ENCODE measurements at places on chromosomes 5 and 9. TPM values are rescaled to one million over a fixed set of nuclear protein-coding genes. Genes with fewer than 3 reads are reported as not detected.

Gene FAM120AOS
- total RNA-seq, result 22.2 TPM

Gene LRRC14B
- not detected for total RNA-seq

Gene NUP188
- 59.1 TPM for total RNA-seq

Gene SV2C
- not detected for total RNA-seq

Gene EIF4E1B
- not detected for total RNA-seq

Gene LCN9
- not detected for total RNA-seq

Gene SCGB3A2
- total RNA-seq, result not detected

Gene ZBTB5
- total RNA-seq, result 9.1 TPM

Gene TNIP1
- 92.8 TPM for total RNA-seq

Gene NUP214
- total RNA-seq, result 7.9 TPM

Gene GABRA6
- total RNA-seq, result not detected

Gene SEC24A
- total RNA-seq, result 31.7 TPM

Gene TOR4A
- 9.7 TPM for total RNA-seq

Gene SPATA31E1
- not detected for total RNA-seq

Gene FAM193B
- total RNA-seq, result 9.5 TPM

Gene PCA3
- not detected for total RNA-seq

Gene RMI1
- 6.8 TPM for total RNA-seq

Gene NRG2
- 0.18 TPM for total RNA-seq

Gene FOXD4L4
- under 0.01 TPM for total RNA-seq

Gene LHX2
- not detected for total RNA-seq

Gene FOXD4L3
- not detected for total RNA-seq

Gene SLC6A19
- total RNA-seq, result not detected

Gene IPO11
- 40.0 TPM for total RNA-seq

Gene CDKN2A
- total RNA-seq, result 17.5 TPM

Gene GABRG2
- total RNA-seq, result not detected

Gene TLE1
- total RNA-seq, result 40.3 TPM

Gene FLT4
- under 0.01 TPM for total RNA-seq

Gene PDE6A
- total RNA-seq, result not detected

Gene C7
- total RNA-seq, result 0.54 TPM

Gene TMC1
- total RNA-seq, result not detected

Gene FOXD4L5
- under 0.01 TPM for total RNA-seq

Gene SLC23A1
- not detected for total RNA-seq

Gene STPG3
- total RNA-seq, result not detected

Gene PHYHD1
- 2.2 TPM for total RNA-seq

Gene BRINP1
- not detected for total RNA-seq

Gene PCDHA1
- total RNA-seq, result not detected

Gene CTXN3
- total RNA-seq, result not detected

Gene EEIG1
- total RNA-seq, result 1.1 TPM

Gene TIMD4
- not detected for total RNA-seq

Gene ROR2
- total RNA-seq, result 2.2 TPM

Gene RAI14
- 361 TPM for total RNA-seq

Gene PCDHB5
- 0.28 TPM for total RNA-seq

Gene TMEM174
- total RNA-seq, result not detected

Gene TEX48
- total RNA-seq, result not detected

Gene TAF1L
- not detected for total RNA-seq

Gene BHMT2
- 0.56 TPM for total RNA-seq

Gene IFNA21
- total RNA-seq, result not detected

Gene DNAI1
- not detected for total RNA-seq

Gene PTPDC1
- 6.1 TPM for total RNA-seq

Gene FCN1
- total RNA-seq, result not detected

Gene PCDHGA3
- 1.7 TPM for total RNA-seq
